ENCODE measurements at places on chromosomes 4 and X.

DNA sequence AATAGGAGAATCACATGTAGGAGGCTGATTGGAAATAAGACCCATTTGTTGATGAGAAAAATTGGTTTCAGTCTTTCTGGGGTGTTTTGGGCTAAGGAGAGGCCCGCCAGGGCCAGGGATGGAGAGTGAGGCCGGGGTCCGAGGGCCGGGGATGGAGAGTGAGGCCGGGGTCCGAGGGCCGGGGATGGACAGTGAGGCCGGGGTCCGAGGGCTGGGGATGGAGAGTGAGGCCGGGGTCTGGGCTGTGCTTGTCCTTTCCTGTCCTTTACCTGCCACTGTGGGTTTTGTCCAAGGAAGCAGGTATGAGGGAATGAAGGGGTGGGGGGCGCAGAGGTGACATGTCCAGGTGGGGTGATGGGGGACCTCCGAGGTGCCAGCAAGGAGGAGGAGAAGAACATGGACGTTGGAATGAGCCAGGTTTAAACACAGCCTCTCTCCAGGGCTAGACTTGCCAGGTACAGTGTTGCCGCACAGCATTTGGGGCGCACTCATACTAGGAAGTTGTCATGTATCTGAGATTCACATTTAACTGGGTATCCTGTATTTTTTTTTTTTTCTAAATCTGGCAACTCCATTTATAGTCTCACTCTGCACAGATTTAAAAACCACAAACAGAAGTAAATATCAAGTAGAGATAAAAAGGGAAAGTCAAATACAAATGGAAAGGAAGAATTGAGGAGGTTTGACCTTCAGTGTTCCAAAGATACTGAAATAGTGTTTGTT is 8.8 kb downstream of the RGS12 start:
- DNase-seq, result peak; percentile 20

- DNase-seq, result no peak
These were observed 563.9 kb downstream of the GRXCR1 start for GRCh38 chr4:43456383-43456782.

DNA sequence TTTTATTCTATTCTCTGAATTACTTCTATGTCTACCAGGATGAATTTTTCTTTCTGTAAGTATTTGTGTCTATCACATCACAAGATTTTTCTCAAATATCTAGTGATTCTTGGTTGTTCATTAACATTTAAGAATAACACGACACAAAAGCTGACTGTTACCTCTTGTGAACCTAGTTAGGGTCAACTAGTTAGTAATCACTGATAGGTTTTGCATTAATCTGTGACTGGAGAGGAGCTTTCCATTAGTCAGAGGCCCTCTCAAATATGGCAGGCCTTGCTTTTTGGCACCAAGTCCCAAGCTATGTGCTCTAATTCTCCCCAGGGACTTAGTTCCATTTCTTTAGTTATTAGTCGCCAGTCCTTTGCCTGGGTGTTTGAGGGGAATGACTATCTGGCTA is 259.2 kb downstream of the CFAP299 start:
- no peak for DNase-seq

GRCh38 chr4:185238215-185238681 is 28.9 kb downstream of the SNX25 start:
- DNase-seq, result no peak

- DNase-seq, result no peak
These were observed 22.8 kb downstream of the PDLIM3 start for GRCh38 chr4:185512516-185512915.

- no peak for DNase-seq
These were observed 32.5 kb downstream of the TMEM150C start for GRCh38 chr4:82529322-82529721.
